ENCODE measurements at places on chromosomes 3 and 15.

DNA sequence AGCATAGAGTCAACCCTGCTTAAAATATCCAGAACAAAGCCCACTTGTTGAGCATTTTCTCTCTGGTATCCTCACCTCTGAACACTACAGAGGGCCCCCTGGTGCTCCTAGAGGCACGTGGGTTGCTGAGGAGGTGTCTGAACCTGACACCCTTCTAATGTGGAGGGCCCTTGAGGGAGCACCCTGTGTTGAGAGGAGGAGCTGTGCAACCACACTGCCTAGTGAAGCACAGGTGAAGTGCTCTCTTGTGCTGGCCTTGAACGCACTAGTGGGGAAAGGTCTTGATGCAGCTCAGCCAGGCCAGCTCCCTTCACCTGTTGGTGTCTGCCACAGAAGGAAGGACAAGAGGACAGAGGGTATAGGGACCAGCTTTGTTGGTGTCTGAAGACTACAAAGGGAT, 51.9 kb downstream of the CCK start:
- no peak for DNase-seq

DNA sequence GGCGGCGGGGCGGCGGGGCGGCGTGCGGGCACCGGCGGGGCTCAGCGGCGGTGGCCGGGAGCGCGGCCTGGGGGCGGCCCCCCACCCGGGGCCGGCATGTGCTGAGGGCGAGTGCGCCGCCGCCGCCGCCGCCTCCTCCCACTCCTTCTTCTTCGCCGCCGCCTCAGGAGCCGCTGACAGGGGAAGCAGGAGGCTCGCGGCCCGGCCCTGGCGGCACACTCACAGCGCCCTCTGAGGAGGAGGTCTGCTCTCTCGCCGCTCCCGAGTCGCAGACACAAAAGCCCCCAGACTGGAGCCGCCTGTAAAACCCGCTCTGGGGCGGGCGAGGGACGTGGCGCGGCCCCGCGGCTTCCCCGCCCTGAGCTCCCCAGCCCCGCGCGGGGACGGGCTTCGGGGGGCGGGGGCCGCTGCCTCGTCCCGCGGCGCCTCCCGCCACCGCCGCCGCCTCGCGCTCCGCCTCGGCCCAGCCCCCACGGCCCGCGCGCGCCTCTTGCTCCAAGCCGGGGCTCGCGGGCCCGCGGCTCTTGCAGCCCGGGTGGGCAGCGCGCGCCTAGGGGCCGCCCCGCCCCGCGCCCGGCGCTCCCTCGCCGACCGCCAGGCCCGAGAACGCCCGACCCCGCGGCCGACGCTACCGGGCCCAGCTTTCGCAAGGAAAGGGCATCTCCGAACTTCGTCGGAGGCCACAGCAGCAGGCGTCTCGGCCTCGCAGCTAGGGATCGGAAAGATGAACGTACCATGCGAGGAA, at the start of gene PYGO1:
Gene PYGO1, minus strand, starts transcription at position 276 of the 745 bp plus-strand sequence. CDS start 462 bp downstream, outside the sequence.
- DNase-seq: no peak

- no peak for DNase-seq
Measured at GRCh38 chr15:49330166-49330565, 92.9 kb upstream of the FGF7 start.

- no peak for DNase-seq
Measured at GRCh38 chr3:167115331-167115934, 264.7 kb downstream of the ZBBX start.

DNA sequence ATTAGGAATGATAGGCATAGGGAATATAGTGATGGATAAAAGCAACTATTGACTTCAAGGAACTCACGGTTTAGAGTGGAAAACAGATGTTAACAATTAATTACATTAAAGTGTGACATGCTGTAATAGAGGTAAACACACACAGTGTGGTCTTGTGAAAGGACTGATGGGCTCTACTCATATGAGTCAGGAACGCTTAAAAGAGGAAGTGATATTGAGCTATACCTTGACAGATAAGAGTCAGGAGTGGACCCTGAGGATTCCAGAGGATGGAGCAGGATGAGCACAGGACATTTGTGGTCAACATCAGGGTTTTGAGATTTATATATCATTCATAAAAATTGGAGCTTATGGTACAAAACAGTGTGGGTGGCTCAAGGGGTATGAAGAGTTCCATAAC, 11.0 kb downstream of the EXOG start:
- DNase-seq: no peak

- no peak for DNase-seq
Measured at GRCh38 chr15:74901612-74902063, 5.0 kb downstream of the FAM219B start.

DNA sequence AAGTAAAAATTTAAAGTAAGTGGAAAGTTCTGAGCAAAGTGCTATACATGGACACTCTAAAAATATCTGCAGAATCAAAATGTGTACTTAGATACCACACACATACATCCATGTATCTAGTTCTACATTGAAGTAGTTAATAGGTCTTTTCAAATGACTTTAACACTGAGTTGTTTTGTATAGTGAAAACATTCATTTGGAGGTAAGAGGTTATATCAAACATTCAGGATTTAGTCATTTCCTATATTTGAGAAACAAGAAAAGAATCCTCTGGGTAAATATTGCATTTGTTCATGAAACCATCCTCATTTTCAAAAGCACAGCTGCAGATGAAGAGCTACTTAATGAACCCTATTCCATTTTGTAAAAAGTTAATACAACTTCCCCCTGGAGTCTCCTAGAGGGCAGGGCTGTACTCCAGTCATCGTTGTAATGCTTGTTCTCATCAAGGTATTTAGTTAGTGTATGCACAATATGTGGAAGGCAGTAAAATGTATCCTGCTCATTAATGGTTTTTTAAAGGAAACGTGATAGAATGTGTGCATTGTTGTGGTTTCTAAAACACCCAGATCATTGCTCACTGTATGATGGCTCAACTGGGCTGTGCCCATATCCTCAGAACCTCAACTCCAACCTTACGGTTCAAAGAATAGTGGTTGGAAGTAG, 26.2 kb downstream of the ARPP21 start:
- no peak for DNase-seq

- DNase-seq: no peak
Measured at GRCh38 chr3:42640771-42641370, 12.6 kb upstream of the ZBTB47 start.

- DNase-seq: no peak
Measured at GRCh38 chr15:34043813-34044212, 4.8 kb upstream of the AVEN start.

DNA sequence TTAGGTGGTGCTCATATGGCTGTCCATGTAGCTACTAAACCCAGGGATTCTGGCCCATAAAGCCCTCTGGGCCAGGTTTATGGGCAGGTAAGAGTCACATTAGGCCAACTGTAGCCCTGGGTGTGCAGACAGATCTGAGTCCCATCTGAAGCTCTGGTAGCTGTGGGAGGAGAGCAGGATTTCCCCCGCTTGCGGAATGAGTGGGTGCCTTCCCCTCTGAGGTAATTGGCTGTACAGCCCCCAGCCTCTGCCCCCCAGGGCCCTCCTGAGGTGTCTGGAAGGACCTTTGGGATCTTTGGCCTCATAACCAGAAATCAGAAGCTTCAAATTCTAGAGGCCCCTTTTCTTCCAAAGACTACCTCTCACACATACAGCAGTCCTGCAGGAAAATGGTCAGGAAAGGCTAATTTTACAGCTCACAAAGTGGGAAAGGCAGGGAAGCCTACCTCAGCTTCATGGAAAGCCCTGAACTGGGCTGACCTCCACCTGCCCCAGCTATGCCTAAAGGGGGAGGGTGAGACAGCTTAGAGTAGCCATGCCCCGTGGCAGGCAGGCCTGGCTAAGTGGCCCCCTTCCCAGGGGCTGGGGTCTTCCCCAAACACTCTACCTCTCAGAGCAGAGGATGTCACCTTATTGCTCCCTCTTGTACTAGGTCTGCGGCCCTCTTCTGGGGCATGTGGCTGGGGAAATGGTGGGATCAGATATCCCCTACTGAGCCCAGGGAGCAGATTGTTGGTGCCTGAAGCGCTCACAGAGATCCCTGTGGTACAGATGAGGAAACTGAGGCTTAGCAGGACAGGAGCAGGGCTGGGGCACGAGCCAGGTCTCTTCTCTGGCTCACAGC, 16.8 kb downstream of the HEMK1 start:
- DNase-seq: no peak

- no peak for DNase-seq
Measured at GRCh38 chr3:143586576-143586975, 261.7 kb downstream of the SLC9A9 start.

GRCh38 chr3:105448338-105448982, 81.8 kb downstream of the ALCAM start:
- DNase-seq: no peak

- no peak for DNase-seq
Measured at GRCh38 chr3:175426805-175427204, 567.7 kb downstream of the NAALADL2 start.

DNA sequence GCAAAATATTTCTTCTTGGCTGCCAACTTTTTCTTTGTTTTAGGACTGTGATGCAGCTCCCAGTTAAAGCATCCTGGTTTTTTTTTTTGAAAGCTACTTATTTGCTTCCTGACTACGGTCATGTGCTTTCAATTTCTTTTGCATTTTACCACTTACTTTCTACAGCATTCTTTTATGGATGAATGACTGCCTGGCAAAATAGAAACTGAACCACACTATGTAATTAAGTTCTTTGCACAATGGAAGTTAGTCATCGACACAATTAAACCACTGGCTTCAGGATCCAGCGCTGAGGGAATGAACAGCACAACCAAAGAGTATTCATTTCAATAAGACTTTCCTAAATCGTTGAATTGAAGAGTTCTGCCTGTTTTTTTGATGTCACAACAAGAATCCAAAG, 82.2 kb upstream of the EPHA3 start:
- DNase-seq: no peak

DNA sequence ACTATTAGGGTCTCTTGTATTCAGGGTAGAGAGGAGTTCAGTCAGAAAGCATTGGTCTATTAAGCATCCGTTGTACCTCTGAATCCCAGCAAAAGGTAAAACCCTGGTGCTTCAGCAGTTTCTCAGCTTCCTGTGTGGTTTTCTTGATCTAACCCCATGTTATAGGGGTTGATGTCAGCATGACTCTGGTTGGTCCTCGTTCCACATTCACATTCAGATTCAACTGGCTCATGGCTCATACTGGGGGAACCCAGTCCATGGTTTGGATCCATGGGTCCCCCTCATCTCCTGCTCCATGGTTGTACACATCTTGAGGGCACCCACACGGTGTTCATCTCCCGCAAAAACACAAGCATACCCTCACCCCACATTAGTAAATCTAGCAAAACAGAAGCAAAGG, 47.7 kb upstream of the C2CD4B start:
- no peak for DNase-seq

DNA sequence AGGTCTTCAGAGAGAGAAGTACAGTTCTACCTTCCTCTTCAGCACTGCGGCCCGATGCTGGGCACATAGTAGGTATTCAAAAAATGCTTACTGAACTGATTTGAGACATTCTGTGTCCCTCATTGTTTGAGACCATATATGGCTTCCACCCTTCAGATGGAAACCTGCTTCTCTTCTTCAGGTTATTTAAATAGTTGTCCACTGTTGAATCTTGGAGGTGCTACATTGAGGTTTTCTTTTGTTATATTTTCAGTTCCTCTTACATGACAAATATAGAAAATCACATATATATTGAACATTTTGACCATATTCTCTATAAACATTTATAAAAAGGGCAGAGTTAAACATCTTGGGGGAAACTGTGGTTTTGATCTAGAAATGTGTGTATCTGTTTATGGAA, 200.2 kb upstream of the LRRC3B start:
- DNase-seq: no peak

DNA sequence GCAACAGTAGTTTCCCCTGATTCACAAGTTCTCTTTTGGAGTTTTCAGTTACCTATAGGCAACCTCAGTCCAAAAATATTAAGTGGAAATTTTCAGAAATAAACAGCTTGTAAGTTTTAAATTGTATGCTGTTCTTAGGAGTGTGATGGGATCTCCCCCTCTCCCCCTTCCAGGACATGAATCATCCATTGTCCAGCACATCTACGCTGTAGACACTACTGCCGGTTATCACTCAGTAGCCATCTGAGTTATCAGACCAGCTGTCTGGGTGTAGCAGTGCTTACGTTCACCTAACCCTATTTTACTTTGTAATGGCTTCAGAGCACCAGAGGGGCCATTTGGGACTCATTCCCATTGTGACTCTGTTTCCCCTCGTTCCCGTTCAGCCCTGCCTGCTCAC, 96.7 kb upstream of the PLXNA1 start:
- DNase-seq: no peak

- no peak for DNase-seq
Measured at GRCh38 chr3:129793942-129794310, 99.6 kb downstream of the TMCC1 start.

GRCh38 chr3:18752273-18752934, 327.3 kb upstream of the SATB1 start:
- DNase-seq: no peak

GRCh38 chr3:180749322-180749721, 70.0 kb upstream of the CCDC39 start:
- no peak for DNase-seq

GRCh38 chr3:40043444-40043755, 234.0 kb downstream of the MYRIP start:
- no peak for DNase-seq

DNA sequence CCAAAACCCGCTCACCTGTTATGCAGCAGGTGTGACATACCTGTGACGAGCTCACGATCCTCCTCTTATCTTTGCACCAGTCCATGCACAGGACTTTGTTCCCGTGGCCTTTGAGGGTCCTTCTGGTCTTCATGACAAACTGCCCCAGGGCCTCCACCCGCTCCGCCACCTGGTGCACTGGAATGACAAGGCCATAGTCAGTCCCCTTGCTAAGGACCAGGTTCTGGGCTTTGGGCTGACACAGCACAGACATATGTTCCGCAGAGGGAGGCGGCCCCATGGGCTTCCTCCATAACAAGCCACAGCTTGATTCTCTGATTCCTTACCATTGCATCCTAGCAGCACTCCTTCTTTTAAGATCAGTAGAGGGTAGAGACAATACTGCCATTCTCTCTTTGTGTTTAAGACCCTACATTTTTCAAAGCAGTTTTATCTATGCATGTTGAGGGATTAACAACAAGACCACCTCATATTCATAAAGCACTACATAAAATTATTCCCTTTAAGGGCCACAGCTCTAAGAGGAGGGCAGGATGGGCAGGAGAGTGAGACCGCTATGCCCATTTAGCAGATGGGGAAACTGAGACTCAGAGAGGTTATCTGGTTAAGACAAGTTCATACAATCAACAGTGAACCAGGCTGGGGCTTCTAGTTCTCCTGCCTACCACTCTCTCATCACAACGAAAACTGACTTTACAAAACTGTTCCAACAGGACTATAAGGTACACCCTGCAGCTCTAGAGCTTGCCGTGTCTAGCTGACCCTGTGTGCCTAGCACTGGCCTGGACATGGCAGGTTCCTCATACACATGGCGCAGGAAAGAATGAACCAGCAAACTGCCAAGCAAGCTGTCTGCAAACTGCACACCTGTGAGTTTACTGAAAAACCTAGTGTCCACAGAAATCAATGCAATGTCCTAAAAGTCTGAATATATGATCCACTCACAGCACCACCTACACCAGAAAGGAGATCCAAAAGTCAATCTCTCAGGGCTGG, 37.0 kb downstream of the GNB5 start:
- no peak for DNase-seq

DNA sequence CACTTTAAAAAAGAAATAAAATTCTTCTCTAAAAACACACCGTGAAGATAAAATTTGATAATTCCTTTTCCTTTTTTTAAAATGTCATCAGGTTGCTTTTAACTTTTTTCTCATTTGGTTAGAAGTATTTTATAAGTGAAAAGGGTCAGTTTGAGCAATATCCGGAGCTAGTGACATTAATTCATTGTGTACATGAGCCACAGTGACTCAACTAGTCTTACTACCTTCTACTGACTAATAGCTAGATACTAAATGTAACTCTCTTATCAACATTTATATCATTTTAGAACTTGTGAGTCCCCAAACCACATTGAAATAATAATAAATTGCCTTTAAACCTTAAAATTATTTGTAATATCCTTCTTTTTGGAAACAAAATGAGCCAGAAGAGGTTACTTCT, 101.2 kb upstream of the ZBTB20 start:
- DNase-seq: no peak

Data from NCI-H1436 treated with DMSO at 0.1 percent for 48 hours (cell line).